WTC11 (cell line): ENCODE measurements at places on chromosomes 2 and 18.

DNA sequence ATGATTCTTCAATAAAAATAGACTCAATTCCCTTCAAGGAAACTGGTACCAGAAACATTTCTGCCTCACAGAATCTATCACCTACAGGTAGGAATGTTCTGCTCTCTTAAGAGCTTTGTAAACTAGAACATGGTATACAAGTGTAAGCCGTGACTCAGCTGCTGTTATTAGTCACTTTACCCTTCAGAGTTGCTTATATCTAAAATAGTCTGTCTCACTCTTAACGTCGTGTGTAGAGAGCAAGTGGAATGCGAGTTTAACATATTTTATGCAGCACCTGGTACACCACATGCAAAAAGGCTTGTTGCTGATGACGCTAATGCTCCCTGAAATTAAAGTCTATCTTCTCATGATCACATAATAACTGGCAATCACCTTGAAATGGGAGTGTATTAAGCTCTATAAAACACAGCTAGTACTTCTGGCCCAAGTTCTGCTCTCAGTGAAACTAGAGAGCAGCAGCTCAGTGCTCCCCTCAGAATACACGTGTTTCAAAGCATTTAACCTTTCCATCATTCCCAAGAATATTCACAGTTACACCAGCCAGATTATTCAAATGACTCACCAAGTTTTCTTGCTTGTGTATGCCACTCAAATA is 420.0 kb downstream of the ZEB2 start:
- no peak for DNase-seq

DNA sequence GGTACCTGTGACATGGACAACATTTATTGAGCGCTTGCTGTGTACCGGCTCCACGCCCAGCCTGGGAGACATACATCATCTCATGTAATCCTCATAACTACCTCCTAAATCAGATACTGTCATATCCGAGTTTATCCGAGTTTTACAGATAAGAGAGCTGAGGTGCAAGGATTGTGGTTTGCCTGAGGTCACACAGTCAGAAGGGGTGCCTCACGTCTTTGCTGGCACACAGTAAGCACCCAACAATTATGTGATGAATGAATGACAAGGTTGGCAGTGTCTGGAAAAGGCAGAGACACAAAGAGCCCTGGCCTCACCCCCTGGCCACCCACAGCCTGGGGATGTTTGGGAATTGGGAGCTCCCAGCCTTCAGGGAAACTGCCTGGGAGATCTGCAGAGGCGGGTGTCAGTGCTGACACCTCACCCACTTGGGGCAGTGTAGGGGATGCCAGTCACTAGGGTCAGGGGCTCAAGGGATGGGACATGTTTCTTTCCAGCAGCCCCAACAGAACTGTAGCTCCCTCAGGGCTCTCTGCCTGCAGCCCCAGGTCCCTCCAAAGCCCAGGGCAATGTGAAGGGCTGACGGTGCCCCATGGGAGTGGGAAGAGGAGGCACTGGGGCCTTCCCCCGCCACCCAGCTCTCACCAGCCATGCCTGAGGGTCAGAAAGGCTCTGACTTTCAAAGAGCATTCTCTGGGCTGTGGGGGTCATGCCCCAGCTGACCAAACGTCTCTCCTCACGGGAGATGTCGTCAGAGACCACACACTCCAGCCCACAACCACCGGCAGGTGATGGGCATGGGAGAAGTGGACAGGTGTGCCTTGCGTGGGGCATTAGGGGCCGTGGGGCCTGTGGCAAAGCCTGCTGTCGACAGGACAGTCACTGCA is 157.5 kb downstream of the ZFP36L2 start:
- no peak for DNase-seq

- peak; percentile 80 for DNase-seq
These were observed 8.2 kb upstream of the RNU2-63P start for GRCh38 chr2:88024509-88024908.

- no peak for DNase-seq
These were observed 156.8 kb downstream of the UXS1 start for GRCh38 chr2:106037262-106037661.

DNA sequence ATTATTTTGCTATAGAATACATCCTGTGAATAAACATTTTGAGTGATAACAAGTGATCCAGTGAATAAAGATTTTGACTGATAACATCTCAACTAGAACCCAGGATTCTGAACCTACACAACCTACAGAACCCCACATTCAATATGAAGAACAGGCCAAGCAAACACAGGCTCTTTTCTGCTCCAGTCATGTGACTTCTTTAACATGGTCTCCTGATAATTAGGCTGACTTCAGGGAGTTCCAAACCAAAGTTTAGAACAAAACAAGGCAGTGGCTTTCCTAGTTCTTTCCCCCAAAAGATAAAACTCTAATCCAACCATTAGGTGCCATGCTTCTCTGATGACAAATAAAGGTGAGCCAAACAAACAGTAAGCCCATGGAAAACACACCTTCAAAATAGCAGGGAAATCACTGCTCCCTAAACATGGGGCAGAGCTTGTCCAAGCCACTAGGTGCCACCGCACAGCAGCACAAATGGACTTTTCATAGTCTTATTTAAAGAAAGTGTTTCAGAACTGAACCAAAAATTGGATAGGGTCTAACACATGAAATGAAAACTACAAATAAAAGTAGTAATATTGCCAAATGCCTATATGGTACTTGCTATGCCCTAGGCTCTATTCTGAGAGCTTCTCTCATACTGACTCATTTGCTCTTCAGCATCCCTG is 95.3 kb downstream of the EVA1A start:
- no peak for DNase-seq

DNA sequence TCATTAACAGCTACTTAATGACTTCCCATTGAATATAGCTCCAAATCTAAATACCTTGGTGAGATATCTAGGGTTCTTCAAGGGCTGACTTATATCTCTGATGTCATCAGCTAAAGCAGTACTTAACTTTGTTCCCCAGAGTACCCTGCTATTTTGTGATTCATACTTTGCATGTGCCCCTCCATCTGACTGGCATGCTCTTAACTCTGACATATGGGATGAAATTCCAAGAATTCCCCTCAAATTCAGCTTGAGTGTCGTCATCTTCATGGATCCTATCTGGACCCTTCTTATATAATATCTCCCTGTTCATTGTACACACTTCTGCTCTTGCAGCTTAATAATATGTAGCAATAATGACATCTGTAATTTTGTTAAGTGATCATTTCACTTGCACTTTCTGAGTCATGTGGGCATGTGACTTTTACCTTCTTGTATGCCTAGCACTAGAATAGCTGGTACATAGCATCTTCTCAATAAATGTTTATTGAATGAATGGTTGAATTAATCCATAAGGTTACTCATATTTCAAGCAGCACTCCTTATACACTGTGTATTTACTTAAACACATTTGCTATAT is 172.9 kb downstream of the WDR7 start:
- DNase-seq, result no peak

- DNase-seq, result no peak
These were observed 1.9 kb downstream of the NOP58 start for GRCh38 chr2:202267495-202267894.

GRCh38 chr2:158060835-158061435 is 40.7 kb upstream of the UPP2 start:
- DNase-seq, result no peak

DNA sequence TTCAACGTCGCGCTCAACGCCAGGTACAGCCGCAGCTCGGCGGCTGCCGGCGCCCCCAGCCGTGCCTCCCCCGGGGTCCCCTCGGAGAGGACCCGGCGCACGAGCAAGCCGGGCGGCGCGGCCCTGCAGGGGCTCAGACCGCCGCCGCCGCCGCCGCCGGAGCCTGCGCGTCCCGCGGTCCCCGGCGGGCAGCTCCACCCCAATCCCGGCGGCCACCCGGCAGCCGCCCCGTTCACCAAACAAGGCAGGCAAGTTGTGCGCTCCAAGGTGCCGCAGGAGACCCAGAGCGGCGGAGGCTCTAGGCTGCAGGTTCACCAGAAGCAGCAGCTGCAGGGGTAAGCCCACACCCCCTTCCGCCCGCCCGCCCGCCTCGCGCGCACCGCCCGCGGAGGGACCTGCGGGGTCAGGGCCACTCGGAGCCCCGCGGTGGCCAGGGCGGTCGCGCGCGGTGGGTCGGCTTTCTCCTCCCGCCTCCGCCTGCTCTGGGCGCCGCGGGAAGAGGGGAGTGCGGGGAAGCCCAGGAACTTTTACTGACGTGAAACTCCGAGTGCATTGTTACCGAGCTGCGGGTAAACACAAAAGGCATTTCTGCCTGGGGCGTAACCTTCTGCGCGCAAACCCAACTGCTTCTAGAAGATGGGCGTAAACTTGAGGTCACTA is 861 bp downstream of the LTBP1 start:
- peak; percentile 72 for DNase-seq

DNA sequence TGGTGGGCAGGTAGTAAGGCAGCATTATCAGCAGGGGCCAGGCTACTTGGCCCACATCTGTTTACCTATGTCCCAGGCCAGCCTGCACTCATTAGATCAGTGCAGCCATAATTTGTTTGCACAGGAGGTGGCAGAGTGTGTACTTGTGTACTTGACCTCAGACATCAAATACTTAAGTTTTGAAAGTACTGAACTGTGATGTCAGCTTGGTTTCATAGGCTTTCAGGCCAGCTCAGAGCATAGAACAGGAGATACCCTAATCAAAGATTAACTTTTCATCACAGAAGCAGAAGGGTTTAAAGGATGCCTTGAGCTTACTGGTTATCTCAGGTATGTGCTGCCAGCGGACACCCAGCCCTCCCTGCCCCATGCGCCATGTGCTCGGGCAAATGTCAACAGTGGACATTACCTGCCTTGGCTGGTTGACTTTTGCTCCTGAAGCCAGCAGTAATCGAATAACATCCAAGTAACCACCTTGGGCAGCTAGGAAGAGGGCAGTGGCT is 33.2 kb downstream of the ANKRD29 start:
- no peak for DNase-seq
